ENCODE measurements at places on chromosomes 7 and 10.

DNA sequence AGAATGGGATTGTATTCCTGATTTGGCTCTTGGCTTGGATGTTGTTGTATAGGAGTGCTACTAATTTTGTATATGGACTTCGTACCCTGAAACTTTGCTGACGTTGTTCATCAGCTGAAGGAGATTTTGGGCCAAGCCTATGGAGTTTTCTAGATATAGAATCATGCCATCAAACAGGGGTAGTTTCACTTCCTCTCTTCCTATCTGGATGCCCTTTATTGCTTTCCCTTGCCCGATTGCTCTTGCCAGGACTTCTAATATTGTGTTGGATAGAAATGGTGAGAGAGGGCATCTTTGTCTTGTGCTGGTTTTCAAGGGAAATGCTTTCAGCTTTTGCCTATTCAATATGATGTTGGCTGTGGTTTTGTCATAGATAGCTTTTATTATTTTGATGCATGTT is 92.3 kb downstream of the CCDC7 start:
- no peak for DNase-seq

DNA sequence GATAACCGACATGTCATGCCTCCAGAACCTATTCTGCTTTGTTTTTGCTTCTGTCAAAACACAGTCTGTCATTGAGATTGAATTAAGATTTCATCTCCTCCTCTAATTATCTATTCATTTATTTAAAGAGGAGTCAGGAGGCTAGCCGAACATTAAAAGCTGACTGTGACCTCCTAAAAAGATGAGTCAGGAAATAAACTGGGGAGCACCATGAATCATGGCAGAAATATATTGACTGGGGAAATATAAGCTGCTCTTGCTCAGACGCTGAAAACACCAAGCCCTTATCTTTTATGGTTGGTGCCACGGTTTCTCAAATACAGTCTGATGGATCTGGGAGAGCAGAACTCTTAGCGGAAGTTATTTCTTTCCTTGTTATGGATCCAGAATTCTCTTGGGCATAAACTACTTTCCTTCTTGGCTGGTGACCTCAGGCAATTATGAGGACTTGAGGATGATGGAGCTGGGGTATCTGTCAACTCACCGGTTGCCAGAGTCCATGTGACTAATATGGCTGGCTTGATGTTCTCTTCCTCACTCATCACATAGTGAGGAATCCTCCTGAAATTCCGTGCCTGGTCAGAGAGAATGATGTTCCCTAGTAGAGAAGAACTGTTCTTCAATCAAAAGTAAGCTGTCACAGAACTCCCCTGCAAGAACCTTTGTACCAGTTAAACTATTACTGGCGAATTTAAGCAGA is 307.6 kb upstream of the PHYHIPL start:
- DNase-seq = peak; percentile 5

DNA sequence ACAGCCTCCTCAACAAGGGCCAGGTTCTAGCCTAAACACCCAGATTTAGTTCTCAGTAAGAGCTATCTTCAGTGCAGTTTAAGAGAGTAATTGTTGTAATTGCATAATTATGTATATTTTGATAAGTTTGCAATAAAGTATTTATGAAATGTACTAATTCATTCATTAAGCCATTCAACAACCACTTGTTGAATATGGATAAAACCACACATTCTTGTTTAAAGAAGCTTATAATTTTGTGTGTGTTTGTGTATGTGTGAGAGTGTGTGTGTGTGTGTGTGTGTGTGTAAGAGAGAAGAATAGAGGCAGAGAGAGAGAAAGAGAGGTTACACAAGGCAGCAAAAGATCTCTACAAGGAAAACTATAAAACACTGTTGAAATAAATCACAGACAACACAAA is 115.0 kb upstream of the SLC25A13 start:
- DNase-seq = no peak

- DNase-seq = no peak
Observed at GRCh38 chr10:35262436-35262835, 73.9 kb upstream of the CCNY start.

DNA sequence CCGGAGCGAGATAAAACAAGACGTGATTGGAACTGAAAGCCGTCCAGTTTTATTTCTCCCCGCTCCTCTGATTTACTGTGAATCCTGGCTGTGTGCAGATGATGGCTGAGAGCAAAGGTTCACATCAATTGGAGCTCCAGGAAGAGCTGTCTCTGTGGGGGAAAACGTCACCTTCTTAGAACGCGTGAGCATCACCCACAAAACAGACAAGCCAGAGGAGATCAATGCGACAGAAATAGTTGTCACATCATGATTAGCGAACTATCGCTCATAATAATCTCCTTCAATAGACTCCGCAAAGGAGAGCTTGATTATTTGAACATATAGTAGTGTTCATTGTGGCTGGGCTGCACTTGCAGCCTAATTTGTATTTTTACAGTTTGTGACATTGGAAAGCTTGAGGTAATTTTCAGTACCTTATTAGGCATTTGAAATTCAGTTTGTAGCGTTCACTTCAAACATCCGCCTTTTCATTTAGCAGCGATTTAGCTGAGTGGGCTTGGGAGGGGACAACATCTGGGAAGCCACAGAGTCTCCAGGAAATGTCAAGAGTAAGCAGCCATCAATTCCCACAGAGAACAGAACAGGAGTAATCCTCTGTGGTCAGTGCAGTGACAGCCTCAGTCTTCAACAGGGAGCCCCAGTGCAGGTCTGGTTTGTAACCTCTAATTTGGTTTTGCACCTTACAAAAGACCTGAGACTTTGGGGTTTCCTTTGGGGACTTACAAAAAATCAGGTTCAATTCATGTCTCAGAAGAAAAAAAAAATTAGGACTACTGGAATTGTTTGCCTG is 276.8 kb upstream of the PFKP start:
- DNase-seq = no peak

- no peak for DNase-seq
Observed at GRCh38 chr10:72087969-72088888, at the start of gene SPOCK2. Gene SPOCK2 (minus strand): TSS chr10:72088551. CDS start chr10:72088328, 223 bp downstream.

DNA sequence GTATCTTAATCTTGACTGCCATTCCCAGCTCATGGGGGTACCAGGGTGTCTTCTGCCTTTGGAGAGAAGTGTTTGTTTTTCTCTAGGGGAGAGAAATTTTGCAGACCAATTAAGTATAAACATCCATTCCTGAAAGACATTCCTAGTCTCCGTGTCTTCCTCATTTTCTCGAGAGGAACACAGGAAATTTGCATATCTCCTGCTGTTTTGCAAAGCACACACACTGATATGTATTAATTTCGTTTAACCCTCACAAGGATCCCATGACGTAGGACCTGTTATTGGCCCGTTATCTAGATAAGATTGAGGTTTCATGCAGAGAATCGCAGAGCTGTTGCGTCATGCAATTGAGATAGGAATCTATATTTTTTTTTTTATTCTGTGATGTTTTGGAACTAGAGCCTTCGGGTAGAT is 944 bp downstream of the RHBDD2 start:
- peak; percentile 29 for DNase-seq

GRCh38 chr10:80909254-80909653 is 371.6 kb downstream of the SH2D4B start:
- DNase-seq = no peak

DNA sequence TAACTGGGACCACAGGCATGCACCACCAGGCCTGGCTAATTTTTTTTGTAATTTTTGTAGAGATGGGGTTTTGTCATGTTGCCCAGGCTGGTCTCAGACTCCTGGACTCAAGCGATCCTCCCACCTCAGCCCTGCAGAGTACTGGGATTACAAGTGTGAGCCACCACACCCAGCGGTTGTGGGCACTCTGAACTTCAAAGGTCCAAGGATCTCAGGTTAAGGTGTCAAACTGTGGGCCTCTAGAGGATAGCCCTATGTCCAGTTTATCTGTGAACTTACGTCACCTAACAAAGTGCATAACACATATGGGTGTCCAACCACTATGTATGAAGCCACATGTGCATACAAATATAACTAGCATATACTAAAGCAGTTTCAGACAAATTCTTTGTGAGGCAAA is 3.2 kb upstream of the IL2RA start:
- DNase-seq = no peak

DNA sequence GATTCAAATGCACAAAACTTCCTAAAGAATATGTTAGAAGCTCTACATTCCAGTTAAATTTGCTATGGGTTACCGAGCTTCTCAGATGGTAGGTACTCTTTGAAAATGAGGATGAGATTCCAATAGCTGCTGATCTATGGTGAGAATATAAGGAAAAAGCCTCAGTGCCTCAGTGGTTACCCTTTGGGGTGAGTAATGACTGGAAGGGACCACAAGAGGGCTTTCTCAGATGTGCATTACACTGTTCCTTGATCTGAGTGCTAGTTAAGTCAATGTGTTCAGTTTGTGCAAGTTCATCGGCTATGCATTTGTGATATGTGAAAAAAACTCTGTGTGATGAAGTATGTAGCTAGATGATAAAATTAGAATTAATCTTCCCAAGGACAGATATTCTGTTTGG is 3.5 kb downstream of the NRCAM start:
- peak; percentile 31 for DNase-seq

Measured in fibroblast of skin of scalp (primary cell).